ENCODE measurements at places on chromosomes 7 and 10.
A peak's percentile ranks its signal among the peaks of the same experiment; 100 is the strongest.

- DNase-seq: no peak
Measured at GRCh38 chr10:17348501-17349349, 105.7 kb downstream of the ST8SIA6 start.

GRCh38 chr10:33600381-33600780 lies 265.9 kb upstream of the NRP1 start:
- DNase-seq: no peak

DNA sequence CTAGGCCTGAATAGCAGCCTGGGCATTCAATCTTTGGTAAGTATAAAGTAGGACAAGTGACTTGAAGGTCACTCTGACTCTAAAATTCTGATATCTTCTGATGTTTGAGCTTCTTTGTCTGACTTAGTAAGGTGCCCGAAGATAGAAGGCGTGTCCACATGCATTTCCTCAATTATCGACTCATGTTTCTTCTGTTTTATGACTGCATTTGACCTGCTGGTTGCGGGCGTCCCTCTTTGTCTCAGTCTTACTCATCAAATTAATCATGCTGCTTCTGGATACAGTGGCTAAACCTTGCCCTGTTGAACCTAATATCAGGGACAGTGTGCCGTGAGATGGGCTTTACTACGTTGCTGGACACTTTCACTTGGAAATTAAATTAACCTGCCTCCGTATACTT lies 534.1 kb downstream of the SDK1 start:
- no peak for DNase-seq

DNA sequence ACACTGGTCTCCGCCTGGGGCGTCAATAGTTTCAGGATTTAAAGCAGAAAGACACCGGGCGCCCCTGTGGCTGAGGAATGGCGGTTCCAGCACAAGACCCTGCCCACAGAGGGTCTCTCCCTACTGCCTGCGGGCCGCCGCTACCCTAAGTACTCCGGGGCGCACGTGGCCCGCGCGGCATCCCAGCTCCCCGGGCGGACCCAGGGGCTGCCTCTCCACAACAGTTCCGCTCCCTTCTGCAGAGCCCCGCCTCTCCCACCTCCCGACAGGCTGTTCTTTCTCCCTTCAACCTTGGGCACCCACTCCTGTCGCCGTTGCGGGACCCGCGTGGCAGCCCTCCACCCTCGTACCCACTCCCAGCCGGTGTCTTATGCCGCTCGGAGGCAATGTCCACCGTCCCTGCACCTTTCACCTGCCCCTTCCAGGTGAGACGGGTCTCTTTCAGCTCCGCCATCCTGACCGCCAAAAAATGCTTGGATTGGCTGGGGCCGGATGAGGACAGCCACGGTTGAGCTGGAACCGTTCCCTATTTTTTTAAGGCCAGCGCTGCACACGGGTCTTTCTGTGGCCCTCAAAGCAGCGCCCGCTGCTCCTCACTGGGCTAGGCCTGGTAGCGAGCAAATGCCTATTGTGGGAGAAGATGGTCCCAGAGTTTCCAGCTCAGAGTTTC lies 1.6 kb upstream of the NKX2-3 start:
- no peak for DNase-seq

DNA sequence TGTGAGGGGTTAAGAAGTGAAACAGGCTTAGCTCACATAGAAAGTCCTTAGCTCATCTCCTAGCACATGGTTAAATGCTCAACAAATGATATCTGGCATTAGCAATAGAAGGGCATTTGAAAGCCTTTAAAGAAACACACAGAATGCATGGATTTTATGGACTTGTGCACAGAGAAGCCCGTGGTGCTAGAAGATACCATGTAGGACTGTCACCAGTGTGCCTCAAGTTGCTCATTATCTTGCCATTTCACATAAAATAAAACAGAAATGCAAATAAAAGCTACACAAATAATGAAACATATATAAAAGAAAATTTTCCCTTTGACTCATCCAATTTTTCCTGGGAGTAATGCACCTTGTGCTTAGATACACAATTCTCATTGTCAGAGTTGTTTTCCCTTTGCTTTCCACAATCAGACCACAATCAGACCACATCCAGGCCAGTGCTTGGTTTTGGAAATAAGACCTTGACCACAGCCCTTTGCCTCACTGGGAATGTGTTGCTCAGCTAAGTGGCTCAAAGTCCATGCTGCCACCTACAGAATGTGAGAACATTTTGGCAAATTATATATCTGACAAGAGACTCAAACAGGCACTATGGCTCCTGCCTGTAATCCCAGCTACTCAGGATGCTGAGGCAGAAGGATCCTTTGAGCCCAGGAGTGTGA lies 9.5 kb upstream of the WDR11 start:
- DNase-seq: no peak

DNA sequence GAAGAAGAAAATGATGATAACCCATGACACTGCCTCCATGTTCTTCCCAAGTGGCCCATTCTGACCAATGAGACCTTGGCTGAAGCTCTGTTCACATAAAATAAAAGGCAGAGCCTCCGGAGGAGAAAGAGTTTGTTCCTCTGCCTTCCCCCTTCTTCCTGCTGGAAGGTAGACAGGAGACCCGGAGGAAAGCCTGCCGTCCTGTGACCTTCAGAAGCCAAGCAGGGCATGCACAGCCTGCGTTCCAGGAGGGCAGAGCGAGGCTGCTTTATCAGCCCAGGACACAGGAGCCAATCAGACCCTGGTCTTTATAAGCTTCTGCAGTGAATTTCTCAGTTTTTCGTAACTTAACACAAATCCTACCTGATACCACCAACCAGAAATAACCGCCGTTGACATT lies 8.6 kb upstream of the GRID1 start:
- DNase-seq: no peak

GRCh38 chr7:128450913-128451312 lies 4.8 kb upstream of the HILPDA start:
- DNase-seq: no peak

- DNase-seq: no peak
Measured at GRCh38 chr7:23346316-23346715, 47.2 kb downstream of the MALSU1 start.

- DNase-seq: no peak
Measured at GRCh38 chr7:148700661-148701064, 2.0 kb downstream of the CUL1 start.

- DNase-seq: no peak
Measured at GRCh38 chr10:91164520-91165065, 55.9 kb upstream of the PCGF5 start.

DNA sequence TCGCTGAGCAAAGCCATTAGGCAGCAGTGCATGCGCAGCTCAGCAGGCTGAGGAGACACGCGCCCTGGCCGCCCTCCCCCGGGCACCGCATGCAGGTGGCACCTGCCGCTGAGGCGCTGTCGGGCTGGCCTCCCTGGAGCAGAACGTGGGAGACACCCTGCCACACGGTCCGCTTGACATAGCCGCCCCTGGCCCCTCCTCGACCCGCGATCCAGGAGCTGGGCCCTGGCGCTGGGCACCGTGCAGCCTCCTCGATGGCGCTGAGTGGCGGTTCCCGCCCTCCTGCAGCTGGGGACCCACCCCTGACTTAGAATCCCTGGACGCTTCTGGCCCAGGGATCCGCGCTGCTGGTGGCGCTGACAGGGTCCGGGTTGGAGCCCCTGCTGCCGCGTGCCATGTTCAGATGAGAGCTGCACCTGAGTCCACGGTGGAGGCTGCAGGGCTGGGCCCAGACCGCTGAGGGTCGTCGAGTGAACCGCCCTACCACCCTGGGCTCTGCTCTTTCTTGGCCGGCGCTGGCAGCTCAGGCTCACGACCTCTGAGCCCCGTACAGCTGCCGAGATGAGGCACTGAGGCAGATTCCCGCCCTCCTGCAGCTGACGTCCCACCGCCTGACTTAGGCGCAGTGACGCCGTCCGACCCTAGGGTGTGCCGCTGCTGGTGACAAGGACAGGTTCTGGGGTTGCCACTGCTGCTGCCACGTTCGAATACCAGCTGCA lies 116.8 kb downstream of the OR13A1 start:
- DNase-seq: no peak

DNA sequence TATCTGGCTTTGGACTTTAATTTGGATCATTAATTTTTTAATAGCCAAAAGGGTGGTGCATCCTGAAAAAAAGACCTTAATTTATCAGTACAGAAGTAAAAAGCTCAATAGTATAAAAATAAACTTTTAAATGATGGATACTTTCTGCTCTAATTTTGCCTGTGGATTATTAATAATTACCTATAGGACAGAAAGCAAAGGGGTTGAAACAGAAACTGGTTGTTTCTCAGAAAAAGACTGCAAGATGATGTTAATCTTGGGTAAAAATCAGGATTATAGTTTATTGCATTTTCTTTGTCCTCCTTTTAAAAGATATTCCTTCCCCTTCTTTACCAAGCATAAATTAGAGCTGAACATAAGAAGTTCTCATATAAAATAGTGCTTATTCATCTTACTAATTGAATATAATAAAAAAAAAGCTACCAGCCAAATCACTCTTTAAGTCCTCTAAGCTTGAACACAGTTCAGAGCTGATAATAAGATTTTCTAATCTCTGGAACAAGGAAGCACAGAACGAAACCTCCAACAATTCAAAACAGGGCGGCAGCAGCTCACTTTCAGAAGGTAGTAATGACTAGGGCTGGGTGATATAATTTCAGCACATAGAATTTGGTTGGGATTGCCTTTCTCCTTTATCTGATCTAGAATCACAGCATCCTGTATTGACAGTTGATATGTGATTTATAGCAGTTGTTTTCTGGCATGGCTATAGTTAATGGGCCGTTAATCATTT lies 8.1 kb upstream of the GPR85 start:
- no peak for DNase-seq

DNA sequence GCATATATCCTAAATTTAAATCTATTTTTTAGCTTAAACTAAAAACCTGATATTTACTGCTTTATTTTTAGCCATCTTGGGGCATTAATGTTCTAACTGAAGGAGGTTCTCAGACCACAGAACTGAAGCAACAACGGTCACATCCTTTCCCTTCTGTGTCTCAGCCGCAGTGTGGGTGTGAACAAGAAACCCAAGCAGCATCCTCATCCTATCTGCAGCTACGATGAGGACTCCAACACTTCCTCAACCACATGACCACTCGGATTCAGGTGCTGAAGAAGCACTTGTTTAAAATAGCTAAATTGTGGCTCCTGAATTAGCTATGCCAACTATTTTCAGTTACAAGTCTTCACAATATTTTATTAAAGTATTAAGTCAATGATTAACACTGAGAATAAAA lies 5.3 kb downstream of the ESYT2 start:
- DNase-seq: peak; percentile 53

DNA sequence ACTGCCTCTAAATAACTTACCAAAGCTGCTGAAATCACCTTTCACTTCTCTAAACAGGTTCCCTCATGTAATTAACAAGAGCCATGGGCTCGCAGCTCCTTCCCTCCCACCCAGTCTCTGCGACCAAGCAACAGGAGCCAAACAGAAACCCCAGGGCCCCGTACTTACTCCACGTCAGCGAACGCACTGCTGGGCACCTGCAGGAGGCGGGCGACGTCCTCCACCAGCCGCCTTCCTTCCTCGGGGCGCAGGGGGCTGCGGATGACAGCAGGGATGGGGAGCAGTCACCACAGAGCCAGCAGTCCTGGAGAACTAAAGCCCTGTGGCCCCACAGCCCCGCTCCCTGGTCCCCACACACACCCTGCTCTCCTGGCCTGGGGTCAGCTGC lies 477.0 kb downstream of the PTPRN2 start:
- no peak for DNase-seq

DNA sequence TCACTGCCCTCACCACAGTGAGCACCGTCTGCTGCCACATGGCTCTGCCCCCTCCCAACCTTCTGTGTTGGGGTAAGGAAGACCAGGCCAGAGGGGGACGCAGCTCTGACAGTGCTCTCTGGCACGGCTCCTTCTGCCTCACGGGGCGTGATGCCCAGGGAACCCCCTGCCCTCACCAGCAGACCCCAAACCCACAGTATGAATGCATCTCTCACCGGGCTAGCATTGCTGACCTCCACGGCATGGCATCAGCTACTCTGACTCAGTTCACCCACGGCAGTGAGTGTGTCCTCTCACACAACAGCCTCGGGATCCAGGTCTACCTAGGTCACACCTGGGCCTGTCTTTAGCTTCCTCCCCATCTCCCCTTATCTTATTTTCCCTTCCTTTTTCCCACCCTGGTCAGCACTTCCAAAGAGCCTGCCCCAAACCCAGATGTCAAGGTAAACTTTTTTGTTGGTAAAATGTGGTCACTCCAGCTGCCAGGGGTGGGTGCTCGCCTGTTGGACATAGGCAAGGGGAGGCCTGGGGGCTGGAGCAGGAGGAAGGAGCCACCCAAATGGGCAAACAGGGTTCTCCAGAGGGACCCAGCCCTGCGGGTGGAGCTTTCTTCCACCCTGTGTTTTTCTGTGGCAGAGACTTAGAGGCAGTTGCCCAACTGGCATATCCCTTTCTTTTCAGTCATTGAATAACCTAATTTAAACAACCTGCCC lies 4.4 kb downstream of the CALML3 start:
- peak; percentile 9 for DNase-seq

DNA sequence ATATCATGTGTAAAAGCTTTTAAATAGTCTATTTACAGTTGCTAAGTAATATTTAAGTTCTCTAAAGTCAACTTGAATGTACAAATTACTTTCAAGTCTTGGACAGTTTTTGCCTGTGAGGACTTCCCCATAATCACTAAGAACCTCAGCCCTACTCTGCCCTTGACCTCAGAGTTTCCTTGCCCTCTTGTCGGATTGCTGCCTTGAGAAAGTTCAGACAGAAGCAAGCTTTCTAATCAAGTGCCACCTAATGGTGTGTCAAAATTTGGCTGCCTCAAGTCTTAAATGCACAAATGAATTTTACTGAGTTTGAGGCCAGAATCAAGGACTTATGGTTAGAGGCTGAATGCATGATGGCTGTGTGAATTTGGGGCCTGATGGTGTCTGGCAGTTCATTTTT lies 88.3 kb upstream of the KAT6B start:
- DNase-seq: no peak

DNA sequence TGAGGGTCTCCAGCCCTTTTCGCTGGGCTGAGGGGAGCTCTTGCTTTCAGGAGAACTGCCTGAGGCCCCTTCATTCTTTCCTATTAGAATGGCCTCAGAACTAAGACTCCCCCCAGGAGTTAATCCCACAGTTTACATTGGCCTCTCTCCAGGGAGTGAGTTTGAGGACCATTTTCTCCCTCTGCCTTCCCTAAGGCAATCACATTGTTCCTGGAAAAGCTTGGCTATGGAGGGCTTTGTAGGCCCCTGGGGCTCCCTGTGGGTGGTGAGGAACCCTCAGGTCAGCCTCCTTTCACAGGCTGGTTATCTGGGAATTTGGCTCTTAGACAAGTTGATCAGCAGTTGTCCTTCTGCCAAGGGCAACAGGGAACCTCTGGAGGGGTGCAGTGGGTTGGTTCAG lies 343.7 kb downstream of the RPS24 start:
- DNase-seq: no peak

DNA sequence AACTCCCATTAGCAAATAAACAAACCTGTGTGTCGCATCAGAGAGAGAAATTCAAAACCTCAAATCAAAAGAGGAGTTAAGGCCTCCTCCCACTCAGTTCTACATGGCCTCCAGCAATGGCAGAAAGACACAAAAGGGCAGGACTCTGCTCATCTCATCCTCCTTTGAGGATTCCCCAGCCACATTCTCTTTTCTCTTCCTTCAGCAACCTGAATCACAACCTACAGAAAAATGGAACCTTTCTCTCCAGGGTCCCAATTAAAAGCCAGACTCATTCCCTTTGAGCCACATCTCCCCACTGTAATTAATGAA lies 7.9 kb downstream of the OSBPL3 start:
- DNase-seq: no peak

Data from activated T-cell treated with anti-CD3 and anti-CD28 coated beads, Interleukin-2, amount 50 U/mL, for 24 hours (primary cell).